ENCODE measurements at places on chromosomes 5 and 9.

DNA sequence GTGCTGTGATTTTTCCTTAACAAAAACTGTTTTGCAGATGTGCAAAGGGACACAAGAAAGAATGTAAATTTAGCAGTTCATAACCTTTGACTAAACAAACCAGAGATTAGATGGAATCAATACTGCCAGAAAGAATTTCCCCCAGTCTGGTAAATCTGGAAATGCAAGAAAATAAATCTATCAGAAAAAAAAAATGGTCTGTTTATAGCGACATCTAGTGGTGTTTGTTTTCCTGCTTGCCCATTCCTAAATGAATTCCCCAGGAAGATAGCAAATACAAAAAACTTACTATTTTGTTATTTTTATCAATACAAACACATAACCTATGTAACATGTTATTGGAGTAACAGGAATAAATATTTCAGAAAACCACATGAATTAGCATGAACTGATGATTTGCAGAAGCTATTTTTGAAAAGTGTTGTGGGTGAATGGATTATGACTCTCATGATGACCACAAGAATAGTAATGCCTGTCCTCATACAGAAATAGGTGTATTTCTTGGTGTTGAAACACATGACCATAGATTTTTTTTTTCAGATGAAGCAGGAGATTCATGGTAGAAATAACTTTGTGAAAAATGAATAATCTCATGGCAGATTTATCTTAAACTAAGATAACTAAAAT, 1703.8 kb downstream of the MAT2B start:
- no peak for DNase-seq

GRCh38 chr9:112439171-112439570, 47.5 kb upstream of the KIAA1958 start:
- DNase-seq = no peak

DNA sequence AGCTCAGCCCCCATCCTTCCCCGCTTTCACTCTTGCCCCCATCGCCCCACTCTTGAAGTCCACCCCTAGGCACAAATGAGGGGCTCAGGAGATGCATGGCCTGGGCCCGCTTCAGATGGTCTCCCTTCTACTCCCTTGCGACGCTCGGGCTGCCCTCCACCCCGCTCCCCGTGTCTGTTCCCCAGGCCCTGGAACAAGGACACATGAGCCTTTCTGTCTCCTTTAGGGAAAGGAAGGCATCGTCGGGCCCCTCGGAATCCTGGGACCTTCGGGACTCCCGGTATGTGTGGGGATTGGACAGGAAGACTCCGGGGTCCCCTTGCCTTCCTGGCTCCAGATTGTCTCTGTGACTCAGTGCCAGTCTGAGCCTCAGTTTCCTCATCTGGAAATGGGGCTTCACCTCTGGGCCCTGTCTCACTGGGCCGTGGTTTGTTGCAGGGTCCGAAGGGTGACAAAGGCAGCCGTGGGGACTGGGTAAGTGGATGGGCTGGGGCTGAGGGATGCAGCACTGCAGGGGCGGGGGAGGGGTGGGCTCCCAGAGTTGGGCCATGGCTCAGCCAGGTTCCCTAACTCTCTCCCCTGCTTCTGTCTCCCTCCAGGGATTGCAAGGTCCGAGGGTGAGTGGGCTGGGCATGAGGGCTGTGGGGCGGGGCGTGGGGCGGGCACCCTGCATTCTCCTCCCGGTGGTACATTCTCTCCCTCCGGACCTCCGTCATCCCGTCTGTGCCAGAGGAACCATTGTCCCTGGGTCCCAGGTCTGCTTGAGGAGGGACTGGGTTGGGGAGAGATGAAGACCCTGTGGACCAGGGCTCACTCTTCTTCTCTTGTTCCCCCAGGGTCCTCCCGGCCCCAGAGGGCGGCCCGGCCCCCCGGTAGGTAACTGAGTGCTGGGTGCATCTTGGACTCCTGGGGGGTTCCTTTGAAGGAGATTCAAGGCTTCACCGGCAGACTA, 21.8 kb upstream of the ORM1 start:
- no peak for DNase-seq

GRCh38 chr5:16549491-16550206, 67.1 kb downstream of the RETREG1 start:
- no peak for DNase-seq

- DNase-seq = no peak
Observed at GRCh38 chr5:127962491-127962890, 121.1 kb upstream of the SLC12A2 start.

DNA sequence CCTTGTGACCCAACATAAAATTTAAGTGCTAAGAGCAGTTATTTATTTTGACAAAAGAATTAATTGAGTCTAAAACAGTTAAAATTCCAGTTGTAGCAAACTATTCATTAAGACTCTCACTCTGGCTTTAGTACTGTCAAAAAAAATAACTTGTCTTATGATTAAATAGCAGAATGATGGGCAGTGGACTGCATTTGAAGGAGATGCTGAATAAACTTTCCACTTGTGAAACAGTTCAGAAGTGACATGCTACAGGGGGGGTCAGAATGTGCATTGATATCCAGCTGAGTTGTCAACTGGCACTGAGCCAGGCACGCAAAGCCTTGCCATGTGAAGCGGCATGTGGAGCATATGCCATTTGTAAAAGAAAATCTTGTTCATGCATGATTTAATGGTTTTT, 76.0 kb downstream of the FCHO2 start:
- DNase-seq = no peak

GRCh38 chr9:117783828-117784227, 79.6 kb downstream of the TLR4 start:
- no peak for DNase-seq

GRCh38 chr5:109935833-109936490, 246.2 kb downstream of the MAN2A1 start:
- no peak for DNase-seq

GRCh38 chr5:163908253-163908652, 402.8 kb downstream of the MAT2B start:
- no peak for DNase-seq

DNA sequence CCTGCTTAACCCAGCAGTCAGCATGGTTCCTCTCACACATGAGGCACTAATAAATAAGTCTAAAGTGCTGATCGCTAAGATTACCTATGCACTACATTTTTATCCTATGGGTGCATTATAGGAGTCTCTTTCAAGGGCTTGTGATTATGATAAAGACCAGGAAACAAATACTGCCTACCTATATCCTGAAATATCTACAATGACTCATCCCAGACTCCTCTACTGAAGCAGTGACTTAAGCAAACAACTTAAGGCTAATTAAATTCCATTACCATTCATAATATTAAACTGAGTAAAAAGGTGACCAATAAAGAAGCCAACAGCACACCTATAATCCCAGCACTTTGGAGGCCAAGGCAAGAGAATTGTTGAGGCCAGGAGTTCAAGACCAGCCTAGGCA, 338.4 kb downstream of the DNAH5 start:
- DNase-seq = no peak

GRCh38 chr5:59282726-59283125, 610.8 kb downstream of the PDE4D start:
- DNase-seq = no peak

GRCh38 chr9:126216826-126217225, 109.8 kb upstream of the MVB12B start:
- DNase-seq = no peak

- no peak for DNase-seq
Observed at GRCh38 chr5:9466697-9467096, 79.2 kb downstream of the SEMA5A start.

GRCh38 chr9:120394058-120394669, 185.8 kb downstream of the CDK5RAP2 start:
- DNase-seq = no peak

DNA sequence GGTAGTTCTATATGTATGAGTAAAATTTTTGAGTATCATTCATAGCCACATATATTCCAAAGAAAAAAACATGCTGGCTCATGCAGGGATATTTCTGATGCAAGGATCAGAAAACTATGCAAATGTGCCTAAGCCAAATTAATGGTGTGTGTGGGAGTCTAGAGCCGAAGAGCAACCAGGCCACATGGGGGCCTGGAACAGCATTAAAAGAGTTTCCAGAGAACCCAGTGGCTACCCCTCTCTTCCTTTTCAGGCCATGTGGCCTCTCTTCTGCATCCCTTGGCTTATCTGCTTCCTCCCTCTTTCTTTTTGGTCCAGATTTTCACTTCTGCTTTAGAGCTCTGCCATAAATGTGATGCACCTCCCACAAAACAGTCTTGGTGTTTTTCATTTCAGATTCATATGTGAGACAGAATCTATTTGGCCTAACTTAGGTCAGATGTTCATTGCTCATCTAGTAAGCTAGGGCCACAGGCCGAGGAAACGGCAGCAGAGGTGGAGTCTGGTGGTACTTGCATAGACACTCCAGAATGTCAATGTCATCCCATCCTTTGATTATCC, 300.0 kb downstream of the SH3GL2 start:
- no peak for DNase-seq

DNA sequence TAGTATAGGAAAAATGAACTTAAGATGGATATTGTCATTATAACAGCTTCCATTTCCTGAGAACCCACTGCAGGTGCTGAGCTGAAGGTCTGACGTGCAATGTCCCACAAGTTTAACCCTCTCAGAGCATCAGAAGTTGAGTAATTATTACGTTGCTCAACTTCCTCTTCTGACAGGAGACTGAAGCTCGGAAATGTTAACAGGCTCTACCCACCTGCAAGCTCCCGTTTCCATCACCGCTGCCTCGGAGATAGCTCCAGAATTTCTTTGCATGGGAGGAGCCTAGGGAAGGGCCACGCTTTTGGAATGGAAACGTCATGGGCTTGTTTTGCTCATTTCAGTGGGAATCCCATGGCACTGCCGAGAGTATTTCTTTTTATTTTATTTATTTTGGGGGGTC, 1.0 kb upstream of the NTMT1 start:
- DNase-seq = no peak

DNA sequence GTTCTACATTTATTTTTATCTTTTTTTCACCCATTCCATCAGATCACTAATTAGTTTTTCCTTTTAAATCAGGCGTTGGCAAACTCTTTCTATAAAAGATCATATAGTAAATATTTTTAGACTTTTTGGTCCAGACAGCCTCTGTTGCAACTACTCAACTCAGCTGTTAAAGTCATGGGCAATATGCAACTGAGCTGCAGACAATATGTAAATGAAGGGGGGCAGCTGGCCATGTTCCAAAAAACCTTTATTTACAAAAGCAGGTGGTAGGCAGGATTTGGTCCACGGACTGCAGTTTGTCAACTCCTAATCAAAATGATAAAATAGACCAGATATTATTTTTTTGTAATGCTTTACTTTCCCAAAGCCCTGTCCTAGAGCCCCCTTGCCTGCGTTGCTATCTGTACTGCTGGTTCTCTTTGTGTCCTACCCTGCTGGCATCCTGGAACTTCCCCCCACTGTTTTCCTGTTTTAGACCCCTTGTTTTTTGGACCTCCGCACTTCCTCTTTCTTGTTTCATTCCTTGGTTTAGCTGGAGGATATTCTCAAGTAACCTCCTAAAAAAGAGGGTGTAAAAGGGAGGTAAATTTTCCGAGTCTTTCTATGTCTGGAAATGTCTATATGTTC, 24.7 kb upstream of the TNFSF8 start:
- DNase-seq = no peak

DNA sequence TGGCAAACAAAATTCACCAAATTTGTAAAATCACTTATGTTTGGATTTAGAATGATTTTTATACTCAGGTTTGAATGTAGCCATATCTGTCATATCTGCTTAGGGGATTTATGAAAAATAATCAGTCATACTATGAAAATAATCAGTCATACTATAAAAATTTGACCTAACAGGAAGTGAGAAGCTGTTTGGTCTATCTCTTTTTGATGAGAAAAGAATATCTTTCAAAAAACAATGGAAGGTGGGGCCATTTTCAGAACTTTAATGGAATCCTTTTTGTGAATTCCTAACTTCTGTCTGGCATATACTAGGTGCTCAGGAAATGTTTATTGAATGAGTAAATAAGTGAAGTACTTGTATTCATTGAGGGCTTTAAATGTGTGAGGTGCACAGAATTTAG, 70.1 kb downstream of the CWC27 start:
- DNase-seq = no peak

DNA sequence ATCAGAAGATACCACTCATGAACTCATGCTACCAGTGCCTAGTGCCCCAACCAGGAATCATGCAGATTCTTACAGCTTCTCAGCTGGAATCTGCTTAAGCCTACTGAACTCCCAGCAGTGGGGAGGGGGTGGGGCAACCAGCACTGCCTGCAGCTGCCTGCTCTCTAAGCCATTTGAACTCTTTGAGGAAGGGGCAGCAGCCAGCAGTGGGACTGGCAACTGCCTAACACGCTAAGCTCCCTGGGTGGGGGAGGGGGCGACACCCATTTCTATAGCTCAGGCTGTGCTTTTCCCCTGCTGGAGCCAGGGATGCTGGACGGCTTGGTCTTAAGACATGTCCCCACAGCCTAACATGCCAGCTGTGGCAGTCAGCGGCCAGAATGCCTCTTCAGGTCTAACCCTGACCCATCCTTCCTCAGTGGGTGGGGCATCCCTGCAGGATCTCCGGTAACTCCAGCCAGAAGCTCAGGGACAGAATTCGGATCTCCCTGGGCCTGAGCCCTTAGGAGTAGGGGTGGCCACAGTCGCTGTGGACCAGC, 889.7 kb downstream of the CDH9 start:
- DNase-seq = no peak

DNA sequence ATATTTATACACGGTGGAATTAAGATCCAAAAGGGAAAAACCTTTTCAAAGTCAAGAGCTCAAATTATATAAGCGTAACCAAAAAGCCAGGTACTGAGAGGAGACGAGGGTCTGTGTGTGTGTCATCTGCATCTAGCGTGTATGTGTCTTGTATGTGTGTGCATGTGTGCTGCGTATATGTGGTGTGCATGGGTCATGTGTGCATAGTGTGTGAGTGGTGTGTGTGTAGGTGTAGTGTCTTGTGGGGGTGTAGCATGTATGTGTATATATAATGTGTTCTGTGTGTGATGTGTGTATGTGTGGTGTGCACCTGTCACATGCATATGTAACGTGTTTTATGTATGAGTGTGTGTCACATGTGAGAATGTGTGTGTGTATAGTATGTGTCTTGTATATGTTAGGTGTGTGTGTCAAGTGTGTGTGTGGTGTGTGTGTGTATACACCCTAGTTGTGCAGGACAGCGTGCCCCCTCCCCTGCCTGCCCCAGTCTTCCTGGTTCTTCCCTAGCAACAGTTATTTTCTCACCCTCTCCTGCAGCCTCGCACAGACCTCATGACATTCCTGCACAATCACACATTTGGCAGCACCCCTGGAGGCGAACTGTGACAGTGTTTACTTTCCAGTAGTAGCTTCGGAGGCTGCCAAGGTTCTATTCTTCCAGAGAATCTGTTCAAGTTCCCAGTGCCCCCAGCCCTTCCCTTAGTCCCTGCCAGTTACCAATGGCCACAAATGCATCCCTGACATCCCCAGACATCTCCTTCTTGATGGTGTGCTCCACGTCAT, 27.1 kb upstream of the TNIP1 start:
- no peak for DNase-seq

DNA sequence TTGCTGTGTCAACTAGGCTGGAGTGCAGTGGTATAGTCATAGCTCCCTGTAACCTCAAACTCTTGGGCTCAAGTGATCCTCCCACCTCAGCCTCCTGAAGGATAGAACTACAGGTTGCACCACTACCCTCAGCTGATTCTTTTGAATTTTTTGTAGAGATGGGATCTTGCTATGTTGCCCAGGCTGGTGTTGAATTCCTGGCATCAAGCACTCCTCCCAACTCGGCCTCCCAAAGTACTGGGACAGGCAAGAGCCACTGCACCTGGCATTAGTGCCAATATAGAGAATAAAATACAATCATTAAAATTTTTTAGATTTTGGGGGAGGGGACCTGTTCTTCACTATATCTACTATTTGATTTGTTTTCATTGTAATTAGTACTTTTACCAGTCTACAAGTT, 15.4 kb downstream of the PPIP5K2 start:
- DNase-seq = no peak

GRCh38 chr5:123671711-123672456, 159.9 kb downstream of the CSNK1G3 start:
- DNase-seq = no peak
